ENCODE measurements at places on chromosomes 16 and 17.

- DNase-seq, result peak; percentile 20
These were observed 53.7 kb downstream of the SNX20 start for GRCh38 chr16:50627419-50627818.

DNA sequence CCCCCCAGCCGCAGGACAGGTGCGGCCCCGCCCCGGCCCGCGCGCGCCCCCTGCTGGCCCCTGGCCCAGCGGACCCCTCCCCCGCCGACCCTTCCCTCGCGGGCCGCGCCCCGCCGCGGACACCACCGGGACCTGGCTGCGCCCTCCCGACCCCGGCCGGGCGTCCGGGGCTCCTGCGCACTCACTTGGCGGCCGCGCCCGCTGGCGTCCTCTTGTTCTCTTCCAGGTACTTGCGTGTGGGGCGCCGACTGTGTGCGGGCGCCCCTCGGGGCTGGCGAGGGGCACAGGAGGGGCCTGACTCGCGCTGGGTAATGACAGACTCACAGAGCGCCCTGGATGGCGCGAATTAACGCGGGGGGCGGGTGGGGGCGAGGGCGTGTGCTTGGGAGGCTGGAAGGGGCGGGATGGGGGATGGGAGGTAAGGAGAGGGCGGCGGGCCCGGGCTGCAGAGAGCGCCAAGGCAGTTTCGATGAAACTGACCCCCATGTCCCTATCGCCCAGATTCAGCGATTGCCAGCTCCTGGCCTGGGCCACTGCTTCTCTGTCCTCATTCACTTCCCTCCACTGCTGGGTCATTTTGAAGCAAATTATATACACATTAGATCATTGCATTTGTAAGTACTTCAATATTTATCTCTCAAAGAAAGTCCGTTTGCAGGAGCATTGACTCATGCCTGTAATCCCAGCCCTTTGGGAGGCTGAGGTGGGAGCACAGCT is 445 bp upstream of the DBNDD1 start:
- no peak for DNase-seq

- no peak for DNase-seq
These were observed 2.4 kb downstream of the MATCAP1 start for GRCh38 chr16:67181346-67181745.

DNA sequence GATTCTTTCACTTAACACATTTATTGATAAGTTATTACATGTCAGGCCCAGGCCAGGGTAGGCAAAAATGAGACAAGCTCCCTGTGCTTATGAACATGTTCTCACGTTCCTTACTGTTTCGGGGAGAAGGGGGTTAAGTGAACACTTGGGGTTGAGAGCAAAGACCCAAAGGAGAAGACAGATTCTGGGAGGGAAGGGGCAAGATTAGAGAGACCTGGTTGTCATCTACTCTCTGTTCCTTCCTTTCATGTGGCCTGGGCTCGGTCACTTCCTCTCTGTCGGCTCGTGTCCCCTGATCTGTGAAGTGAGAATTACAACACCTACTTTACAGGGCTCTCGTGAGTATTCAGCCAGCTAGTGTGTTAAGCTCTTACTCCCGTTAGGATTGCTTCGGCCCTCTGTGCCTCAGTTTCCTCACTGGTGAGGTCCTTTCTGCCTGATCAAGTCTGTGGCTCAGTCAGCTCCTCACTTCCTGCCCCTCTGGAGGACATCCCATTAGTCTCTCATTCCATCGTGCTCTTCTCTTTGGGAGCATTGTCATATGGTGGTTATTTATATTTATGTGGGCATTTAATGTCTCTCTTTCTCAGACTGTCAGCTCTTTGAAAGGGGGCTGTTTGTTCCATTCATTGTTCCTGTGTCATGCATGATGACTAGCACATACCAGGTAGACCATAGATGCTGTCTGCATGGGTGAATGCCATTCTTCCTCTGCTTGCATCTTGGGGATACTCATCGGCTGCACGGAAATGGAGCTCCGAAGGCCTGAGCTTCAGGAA is 38.9 kb downstream of the PLCG2 start:
- peak; percentile 28 for DNase-seq

DNA sequence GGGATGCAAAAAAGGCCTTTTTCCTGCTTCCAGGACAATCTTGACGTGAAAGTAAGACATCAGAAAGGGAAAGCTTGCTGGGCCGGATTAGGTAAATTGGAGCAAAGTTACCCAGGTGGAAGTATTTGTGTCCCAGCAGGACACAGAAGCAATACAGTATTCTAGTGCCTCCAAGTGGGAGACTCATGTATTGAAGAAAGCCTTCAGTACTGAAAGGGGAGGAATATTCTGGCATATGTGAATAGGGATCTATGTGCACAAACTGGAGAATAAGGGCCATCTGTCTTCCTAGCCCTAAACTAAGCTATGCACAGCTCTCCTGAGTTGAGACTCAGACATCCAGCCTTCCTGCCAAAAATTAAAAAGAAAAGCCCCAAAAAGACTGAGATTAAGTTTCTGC is 327.3 kb upstream of the CDH8 start:
- no peak for DNase-seq

GRCh38 chr16:17384471-17384870 is 86.3 kb downstream of the XYLT1 start:
- DNase-seq, result no peak

- DNase-seq, result no peak
These were observed 10.0 kb upstream of the BHLHA9 start for GRCh38 chr17:1260086-1260769.

DNA sequence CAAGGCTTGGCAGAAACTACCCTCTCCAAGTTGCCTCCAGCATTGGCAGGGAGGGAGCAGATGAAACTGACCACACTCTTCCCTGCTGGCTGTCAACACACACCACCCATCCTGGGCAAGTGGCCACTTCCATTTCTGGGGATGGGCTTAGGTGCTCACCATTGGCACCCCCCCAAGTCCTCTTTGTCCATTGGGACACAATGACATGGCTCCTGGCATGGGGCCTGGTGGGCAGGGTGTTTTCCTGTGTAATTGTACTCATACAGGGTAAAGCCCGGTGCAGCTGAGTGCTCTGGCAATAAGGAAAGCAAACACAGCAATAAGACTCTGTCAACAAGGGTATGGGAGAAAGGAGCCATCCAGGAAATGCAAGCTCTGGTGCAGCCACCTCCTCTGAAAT is 22.6 kb downstream of the SCNN1B start:
- DNase-seq, result no peak

DNA sequence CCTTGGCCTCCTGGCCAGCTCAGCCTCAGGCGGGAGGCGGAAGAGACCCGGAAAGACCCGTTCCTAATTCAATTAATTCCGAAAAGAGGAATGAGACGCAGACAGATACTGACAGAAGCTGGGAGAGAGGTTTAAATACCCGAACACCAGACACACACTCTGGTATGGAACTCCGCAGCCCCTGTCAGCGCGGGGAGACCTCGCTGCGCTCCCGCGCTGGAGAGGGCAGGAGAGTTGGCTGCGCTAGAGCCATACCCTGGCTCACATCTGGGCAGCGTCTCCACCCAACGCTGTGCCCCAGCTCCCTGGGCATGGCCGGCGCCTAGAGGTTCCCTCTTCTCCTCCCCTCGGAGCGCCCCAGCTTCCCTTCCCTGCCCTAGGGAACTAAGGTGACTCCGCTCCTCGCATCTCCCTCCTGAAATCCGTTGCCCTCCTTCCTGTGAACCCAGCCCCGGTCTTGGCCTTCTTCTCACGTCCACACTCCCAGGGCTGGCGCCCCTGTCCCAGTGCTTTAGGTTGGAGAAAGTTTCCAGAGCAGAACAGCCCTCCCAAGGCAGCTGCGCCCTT is 8.0 kb downstream of the NEUROD2 start:
- no peak for DNase-seq

DNA sequence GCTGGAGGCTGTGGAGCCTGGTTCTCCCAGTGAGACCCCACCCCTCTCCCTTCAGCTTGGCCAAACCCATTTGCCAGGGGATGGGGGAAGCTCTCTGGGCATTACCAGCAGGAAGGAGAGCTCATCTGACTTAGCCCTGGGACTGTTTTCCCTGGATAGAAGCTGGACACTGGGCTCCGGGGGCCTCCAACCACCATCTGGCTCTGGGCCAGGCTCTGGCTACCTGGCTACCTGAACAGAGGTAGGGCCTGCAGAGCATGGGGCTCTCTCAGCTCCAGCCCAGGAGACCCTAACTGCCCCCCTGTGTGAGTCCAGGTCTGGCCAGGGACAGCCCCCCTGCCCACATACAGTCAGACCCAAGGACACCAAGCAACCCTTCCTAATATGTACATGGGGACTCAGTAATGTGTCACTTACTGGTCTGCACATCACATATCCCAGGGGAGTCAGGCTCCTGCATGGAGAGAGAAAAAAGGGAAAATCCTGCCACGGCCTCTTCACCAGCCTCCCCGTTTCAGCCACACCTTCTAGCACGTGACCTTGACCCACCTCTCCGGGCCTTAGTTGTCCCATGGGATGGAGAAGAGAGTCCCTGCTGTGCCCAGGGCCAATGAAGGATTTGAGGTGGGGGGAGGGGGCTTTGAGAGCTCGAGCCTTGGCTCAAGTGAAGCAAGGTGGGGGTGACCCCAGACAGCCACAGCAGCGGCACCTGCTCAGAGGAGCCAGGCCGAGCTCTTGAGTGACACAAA is 13.8 kb downstream of the CNGB1 start:
- DNase-seq, result no peak

DNA sequence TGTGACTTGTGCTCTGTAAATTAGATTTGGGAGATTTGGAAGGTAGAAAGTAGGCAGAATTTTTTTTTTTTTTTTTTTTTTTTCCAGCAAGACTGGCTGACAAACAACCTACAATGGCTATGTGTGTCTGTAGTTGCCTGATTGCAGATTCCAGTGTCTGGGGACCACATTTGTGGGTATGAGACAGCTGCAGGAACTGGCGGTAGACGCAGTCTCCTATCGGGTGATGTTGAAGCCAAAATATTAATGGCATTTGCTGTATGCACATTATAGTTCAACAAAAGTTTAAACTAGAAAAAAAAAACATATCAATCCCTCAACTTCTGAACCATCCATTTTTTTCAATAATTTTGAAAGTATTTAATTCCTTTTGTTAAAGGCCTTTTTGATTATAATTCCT is 665.2 kb downstream of the TOX3 start:
- DNase-seq, result no peak

DNA sequence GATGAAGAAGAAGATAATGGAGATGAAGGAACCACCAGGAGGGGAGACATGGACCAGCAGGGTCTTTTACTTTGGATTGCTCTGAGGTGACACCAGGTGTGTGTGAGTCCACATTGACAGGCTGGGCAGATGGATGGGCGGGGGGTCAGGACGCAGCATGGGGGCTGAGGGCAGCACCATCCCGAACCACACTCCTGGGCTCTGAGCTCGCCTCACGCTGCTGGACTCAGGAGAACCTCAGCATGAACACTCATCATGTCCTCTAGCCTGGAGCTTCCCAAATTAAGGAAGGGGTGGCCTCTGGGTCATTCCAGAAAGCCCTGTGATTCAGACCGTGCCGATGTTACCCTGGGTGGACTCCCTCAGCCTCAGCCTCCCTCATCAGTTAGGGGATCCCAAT is 50.4 kb upstream of the MAP3K14 start:
- DNase-seq, result no peak

- DNase-seq, result no peak
These were observed 30.0 kb upstream of the CLEC18A start for GRCh38 chr16:69921127-69921526.

- DNase-seq, result no peak
These were observed 22.1 kb downstream of the TMEM186 start for GRCh38 chr16:8775359-8775758.

GRCh38 chr17:19867079-19867328 is 732 bp downstream of the ULK2 start:
- peak; percentile 35 for DNase-seq

DNA sequence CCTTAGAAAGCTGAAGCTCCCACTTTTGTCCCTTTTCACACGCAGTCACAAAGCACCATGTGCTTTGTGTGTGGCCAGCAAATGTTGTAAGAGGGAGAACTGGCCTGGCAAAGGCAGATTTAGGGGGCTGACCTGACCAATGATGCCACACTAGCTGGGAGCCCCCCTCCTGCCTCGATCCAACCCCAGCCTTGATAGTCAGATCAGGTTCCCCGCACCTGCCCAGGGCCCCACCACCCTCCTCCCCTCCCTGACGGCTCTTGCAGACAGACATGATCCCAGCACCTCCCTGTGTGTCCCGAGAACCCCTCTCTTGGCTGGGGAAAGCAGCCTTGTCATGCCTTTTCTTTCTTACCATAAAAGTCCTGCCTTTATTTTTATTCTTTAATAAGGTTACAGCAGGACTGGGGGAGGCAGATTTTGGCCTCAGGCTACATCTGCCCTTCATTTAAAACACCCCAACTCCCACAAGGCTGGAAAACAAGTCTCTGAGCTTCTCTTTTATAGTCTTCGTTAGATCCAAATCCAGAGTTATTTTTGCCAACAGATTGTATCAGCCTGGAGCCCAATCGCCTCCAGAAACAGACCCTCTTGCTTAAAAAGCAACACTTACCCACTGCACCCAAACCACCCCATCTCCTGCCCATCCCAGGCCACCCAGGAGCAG is 201.8 kb upstream of the CDH5 start:
- DNase-seq, result no peak

DNA sequence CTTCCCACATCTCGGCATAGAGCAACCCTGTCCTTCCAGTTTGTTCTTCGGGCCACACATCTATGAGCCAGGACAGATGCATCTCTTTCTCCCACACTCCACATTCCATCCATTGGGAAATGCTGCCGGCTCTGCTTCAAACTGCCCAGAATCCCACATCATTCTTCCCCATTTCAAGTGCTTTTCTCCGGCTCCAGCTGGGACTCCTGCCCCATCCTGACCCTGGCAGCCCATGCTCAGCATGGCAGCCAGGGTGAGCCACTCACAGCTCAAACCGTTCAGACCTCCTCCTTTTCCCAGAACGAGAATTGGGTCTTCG is 132.8 kb upstream of the SDK2 start:
- DNase-seq, result no peak

DNA sequence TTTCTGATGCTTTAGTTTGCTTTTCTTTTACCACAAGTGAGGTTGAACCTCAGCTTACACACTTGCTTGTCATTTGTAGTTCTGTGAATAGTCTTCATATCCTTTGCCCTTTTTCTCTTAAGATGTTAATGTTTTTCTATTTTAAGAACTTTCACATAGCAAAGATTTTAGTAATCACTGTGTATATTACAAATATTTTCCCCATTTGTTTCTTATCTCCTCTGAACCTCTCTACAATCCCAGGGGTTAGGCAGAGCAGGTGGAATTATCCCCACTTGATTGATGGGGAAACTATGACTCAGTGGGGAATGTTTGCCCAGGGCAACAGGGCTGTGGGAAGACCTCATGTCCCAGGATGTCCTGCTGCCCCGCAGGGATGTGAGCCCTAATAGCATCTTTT is 11.7 kb upstream of the MYH3 start:
- no peak for DNase-seq

All from stimulated activated CD8-positive, alpha-beta memory T cell treated with anti-CD3 and anti-CD28 coated beads, Interleukin-7, amount 100 ng/mL, for 4 hours (primary cell).